ENCODE measurements at places on chromosomes 1 and 21. TPM values are rescaled to one million over a fixed set of nuclear protein-coding genes. Genes with fewer than 3 reads are reported as not detected.

BGLAP gene
- 0.12 TPM for polyA plus RNA-seq

MAN1C1 gene
- polyA plus RNA-seq, result 51.4 TPM

CFAP107 gene
- polyA plus RNA-seq, result not detected

KRTAP19-1 gene
- polyA plus RNA-seq, result not detected

TMPRSS15 gene
- not detected for polyA plus RNA-seq

LCE6A gene
- polyA plus RNA-seq, result not detected

RYR2 gene
- polyA plus RNA-seq, result not detected

GUCA2A gene
- polyA plus RNA-seq, result not detected

DENND2D gene
- 2.2 TPM for polyA plus RNA-seq

LAX1 gene
- polyA plus RNA-seq, result not detected

NDUFS2 gene
- polyA plus RNA-seq, result 141 TPM

TNFRSF1B gene
- polyA plus RNA-seq, result 14.8 TPM

DIRAS3 gene
- polyA plus RNA-seq, result 2.9 TPM

HIVEP3 gene
- polyA plus RNA-seq, result 2.1 TPM

SELP gene
- not detected for polyA plus RNA-seq

ITGB3BP gene
- polyA plus RNA-seq, result 22.5 TPM

All from fibroblast of lung (primary cell).